CD4-positive, alpha-beta T cell treated with Interleukin-21 for 1 hour (primary cell): ENCODE measurements at places on chromosomes 4 and X.

DNA sequence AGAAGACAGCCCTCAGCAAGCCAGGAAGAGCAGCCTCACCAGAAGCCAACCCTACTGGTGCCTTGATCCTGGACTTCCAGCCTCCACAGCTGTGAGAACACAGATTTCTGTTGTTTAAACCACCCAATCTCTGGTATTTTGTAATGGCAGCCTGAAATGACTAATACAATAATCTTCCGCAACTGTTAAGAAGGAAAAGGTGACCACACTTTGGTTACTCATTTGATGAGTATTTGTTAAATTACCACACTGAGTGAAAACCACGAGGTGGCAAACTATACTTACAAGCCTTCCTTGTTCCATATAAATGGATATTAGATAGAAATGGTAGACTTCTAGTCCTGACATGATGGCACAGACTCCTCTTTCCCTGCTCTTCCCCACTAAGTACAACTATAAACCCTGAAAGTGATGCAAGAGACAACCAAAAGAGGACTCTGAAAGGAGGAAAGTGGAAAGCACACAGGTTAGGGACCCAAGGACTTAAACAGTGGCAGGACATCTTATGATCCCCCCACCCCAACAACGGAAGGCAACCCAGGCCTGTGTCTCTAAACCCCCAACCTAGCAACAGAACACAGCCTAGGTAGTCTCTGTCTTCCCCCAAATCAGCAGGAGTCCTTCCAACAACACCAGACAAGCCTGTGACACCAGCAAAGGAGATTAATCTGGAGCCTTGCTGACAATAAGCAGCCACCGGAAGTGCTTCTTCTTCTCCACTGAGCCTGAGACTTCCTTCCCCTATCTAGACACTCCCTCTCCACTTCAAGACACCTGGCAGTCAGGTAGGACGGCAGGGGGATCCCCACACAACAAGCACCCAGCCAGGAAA is 12.3 kb downstream of the ZNF182 start:
- peak; percentile 5 for DNase-seq

DNA sequence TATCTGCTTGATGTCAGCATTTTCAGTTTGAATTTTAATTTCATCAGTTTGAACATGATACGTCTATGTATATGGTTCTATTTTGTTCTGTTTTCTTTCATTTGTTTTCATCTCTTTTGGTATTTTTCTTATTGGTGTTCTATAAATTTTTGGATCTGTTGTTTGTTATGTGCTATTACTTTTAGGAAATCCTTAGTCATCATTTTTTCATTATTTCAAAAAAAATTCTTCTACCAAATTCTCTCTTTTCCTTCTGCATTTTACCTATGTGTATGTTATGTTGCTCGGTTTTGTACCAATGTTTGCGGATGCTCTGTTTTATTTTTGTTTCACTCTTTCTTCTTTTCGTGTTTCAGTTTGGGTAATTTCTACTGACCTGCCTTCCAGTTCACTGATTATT is 32.8 kb downstream of the NPY2R start:
- no peak for DNase-seq

DNA sequence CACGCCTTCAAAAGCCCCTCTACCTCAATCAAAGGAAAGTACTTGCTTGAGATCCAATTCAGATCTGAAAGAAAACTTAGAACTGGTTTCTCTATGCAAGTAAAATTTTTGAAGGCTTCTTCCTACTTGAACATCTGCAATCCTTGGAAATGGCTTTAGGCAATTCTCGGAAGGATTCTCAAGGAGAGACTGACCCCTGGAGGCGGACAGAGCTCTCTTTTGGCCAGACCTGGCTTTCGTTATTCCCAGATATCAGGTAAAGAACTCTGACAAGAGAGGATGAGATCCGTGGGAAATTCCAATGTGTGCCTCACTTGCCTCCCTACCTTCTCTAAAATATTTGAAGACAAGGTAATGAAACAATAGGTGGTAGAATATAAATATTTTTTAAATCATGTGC is 670.3 kb upstream of the FAM241A start:
- DNase-seq, result no peak

DNA sequence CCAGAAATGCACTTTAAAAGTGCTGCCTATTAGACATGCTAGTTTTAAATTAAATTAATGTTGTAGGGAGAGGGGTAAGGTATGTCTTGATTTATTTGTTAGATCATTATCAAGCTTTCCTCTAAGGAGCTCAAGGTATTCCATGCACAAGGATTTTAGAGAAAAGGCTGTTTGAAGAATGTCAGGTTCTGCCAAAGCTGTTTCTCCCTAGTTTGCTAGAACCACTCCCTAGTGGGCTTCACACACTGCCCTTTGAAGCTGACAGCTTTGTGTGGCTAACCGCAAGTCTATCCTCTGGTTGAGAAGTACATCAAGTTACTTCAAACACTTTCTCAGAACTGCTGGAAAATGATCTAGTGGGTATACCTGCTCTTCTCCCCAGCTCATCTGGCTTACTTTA is 32.3 kb downstream of the RASL11B start:
- DNase-seq, result peak; percentile 1

GRCh38 chr4:94813221-94813620 is 55.5 kb downstream of the BMPR1B start:
- no peak for DNase-seq

DNA sequence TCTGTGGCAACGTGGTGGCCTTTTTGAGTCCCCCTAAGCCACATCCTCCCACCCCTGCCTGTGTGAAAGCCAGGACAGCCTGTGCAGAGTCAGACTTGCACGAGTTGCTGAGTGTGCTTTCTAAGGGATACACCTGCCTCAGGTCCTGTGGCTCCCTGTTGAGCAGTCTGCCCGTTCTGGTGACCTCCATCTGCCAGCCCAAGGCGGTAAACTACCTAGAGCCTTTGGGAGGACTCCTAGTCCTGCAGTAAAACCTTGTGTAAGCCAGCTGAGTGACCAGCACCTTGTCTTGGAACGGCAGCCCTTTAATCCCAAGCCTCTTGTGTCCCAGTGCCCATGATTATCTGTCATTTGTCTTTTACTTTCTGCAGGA is 69.3 kb downstream of the NBDY start:
- no peak for DNase-seq

GRCh38 chrX:149476513-149476912 is 28.6 kb downstream of the IDS start:
- DNase-seq, result peak; percentile 10

DNA sequence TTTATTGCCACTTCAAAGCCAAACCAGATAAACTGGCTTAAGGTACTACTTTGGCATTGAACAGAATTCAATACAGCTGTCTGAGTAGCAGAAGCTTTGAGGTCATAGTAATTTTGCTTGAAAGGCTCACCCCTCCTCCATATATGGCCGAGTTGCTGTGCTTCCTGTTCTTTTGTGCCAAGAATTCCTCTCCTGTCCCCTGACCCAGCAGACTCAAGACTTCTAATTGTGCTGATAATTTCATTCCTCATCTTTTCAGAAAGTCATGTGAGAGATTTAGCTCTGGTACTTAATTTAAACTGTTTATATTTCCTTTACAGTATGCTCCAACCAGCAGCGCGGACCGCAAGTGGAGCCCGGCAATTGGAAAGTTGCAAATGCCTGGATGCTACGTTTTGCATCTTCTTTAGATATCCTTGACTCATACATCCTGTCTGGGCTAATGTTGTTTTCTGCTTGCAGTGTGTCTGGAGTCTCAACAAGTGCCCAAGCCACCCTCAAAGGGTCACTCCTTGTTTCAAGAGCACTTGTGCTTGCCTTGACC is 373.4 kb downstream of the PDGFC start:
- DNase-seq, result no peak

- DNase-seq, result peak; percentile 56
Observed at GRCh38 chrX:135484641-135485289, 35.7 kb upstream of the INTS6L start.
